ENCODE measurements at places on chromosomes 3 and 15.

- peak; percentile 32 for DNase-seq
Measured at GRCh38 chr3:31534065-31534425, 1.3 kb downstream of the STT3B start.

GRCh38 chr15:79283252-79284048, 928 bp downstream of the ANKRD34C start:
- peak; percentile 24 for DNase-seq

DNA sequence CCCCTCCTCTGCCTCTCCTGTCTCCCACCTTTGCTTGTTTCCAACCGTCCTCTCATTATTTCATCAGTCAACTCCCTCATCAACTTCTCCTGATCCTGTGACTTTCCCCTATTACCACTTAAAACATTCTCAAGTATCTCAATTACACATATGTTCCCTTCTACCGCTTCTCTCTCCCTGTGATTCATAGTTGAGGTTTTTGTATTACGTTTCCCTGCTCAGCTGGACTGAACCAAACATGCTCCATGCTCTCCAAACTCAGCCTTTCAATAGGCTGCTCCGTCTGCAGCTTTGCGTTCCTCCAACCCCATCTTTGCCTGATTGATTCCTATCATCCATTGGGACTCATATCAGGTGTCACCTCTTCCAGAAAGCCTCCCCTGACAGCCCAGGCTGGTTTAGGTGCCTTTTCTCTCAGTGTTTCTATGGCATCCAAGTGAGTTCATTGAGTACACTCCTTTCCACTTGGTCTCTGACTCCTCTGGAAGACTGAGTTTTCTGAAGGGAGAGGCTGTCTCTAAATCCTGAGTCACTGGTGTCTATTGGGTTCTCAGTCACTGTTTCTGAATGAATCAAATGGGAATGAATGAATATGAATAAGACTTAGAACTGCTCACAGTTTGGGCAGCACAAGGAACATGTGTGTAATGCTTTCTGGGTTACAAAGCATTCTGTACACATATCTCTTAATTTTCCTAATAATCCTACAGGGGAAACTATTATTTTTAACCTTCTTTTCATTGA, 56.4 kb downstream of the PLD1 start:
- DNase-seq = peak; percentile 49

GRCh38 chr15:101009176-101009575, 90.0 kb downstream of the LRRK1 start:
- no peak for DNase-seq

DNA sequence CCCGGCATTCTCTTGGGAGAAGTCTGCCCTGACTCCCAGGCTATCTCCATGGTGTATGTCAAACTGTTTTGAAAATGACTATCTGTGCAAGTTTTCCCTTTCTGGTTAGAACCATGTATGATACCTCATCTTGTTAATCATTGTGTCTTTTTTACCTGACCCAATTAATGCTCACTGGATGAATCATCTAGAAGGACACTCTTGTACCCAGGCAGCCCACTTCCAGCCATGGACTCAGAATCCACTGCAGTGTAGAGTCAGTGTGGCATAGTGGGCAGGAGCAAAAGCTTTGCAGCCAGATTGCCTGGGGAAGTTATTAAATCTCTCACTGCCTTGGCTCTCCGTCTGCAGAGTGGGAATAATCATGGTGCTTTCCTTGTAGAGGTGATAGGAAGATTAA, 1.2 kb downstream of the FAM3D start:
- DNase-seq = no peak

DNA sequence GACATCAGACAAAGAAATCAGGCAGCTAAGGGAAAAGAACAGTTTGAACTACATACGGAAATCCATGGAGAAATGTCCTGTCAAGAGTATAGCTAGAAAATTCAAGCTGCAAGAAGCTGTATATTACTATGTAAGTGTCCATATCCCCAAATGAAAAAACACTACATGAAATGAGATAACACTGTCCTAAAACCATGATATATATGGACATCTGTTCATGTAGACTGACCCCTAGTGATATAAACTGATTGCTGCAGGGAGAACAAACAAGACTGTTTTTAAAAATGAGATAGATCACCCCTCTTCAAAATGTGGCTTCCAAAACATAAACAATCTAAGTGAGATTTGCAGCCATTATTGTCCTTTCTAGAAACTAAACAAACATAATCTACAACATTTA, 985.6 kb downstream of the EPHA3 start:
- peak; percentile 20 for DNase-seq

GRCh38 chr3:11662392-11662990, 18.8 kb upstream of the VGLL4 start:
- DNase-seq = peak; percentile 27

DNA sequence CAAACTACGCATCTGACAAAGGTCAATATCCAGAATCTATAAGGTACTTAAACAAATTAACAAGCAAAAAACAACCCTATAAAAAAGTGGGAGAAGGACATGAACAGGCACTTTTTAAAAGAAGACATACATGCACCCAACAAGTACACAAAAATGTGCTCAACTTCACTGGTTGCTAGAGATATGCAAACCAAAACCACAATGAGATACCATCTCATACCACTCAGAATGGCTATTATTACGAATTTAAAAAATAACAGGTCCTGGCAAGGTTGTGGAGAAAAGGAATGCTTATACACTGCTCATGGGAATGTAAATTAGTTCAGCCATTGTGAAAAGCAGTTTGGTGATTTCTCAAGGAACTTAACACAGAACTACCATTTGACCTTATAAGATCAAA, 175.6 kb upstream of the MLF1 start:
- no peak for DNase-seq

- no peak for DNase-seq
Measured at GRCh38 chr3:184806567-184807271, 5.2 kb upstream of the VPS8 start.

GRCh38 chr3:186421946-186422345, 59.9 kb upstream of the DGKG start:
- no peak for DNase-seq

DNA sequence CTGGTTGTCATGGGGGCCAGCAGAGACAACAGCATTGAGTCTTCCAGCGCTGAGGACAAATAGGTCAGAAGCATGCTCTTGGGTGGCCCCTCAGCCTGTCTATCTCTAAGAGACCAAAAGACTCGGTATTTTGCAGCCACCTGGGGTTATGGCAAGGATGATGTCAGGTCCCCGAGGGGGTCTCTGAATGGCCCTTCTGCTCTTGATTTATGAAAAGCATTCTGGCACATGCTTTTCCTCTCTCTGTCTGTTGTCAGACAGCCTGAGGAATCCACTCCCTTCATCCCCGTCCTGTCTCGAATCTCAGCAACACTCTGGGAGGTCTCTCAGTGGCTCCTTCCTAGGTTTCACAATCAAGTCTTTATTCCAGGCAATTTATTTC, 156.6 kb upstream of the RGMA start:
- peak; percentile 8 for DNase-seq

DNA sequence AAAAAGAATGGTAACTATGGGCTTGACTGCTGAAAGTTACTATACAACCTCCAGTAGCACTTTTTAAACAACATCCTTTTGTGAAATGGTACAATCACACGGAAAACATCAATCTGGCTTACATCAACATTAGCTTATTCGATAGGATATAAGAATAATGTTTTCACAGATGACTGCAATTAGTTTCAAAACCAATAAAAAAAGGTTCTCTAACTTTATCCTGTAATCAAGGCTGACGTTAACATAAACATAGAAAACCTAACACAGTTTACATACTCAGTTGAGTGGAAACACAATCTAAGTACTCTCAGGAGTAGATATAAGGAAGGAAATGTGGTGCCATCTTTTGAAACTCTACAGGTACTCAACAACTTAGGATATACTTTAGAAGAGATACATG, 102.2 kb downstream of the DLG1 start:
- no peak for DNase-seq

- DNase-seq = no peak
Measured at GRCh38 chr3:50341537-50341936, 901 bp upstream of the RASSF1 start.

DNA sequence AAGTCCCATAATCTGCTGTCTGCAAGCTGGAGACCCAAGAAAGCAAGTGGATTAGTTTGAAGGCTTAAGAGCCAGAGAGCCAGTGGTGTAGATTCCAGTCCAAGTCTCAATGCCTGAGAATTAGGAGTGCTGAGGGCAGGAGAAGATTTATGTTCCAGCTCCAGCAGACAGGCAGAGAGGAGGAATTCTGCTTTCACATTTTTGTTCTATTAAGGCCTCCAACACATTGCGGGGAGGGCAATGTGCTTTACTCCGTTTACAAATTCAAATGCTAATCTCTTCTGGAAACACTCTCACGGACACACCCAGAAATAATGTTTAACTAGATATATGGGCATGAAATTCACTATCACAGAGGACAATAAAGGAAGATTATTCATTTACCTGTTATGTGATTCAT, 54.0 kb downstream of the DPH6 start:
- DNase-seq = peak; percentile 49

GRCh38 chr3:120688121-120688520, 6.1 kb upstream of the HGD start:
- no peak for DNase-seq

- DNase-seq = no peak
Measured at GRCh38 chr3:172303181-172303580, 145.1 kb downstream of the GHSR start.

- no peak for DNase-seq
Measured at GRCh38 chr3:140552403-140552802, 125.5 kb upstream of the TRIM42 start.

DNA sequence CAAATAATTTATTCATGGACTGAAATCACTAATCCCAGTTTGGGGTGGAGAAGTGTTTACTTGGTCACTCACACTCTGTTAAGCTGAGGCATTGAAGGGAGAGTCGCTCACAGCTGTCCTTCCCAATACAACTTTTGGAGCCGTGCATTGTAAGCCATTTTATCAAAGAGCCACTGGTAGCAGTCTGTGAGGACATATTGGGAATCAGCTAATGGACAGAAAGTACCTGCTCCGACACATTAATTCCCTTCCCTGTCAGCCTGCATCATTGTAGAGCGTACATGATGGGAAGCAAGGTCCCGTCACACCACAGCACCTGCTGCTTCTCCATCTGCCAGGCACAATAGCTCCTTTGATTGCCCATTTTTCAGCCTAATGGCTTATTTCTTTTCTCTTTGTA, 643.2 kb downstream of the SQOR start:
- DNase-seq = peak; percentile 96

DNA sequence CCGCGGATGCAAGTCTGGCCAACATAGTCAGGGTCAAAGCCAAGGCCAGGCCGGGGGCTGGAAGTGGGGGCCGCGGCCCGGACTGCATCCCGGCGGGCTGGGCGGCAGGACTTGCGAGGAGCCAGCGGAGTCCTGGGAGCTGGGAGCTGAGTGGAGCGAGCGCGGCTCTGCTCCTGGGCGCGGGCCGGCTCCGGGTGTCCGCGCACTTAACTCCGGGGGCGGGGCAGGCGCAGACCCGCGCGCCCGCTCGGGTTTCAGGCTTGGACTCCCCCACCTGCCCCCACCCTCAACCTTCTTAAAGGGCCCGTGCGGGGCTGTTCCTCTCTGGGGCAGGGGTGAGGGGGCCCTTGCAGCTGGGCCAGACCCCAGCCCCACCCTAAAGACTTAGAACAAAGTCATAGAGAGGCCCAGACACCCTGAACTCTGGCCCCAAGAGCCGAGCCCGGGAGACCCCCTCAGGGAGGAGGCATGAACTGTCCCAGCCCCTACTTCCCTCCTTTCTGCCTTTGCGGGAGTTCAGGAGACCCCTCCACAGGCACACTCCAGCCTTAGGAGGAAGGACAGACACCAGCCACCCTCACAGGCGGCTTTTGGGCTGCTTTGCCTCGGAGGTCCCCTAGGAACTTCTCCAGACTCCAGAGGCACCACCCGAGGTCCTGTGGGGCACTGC, at the start of gene CSPG4:
Gene CSPG4, minus strand, starts transcription at position 181 of the 670 bp plus-strand sequence. Its CDS starts 93 bp downstream, at position 88.
- peak; percentile 33 for DNase-seq

- peak; percentile 8 for DNase-seq
Measured at GRCh38 chr3:138686771-138687221, 78.2 kb downstream of the FAIM start.

GRCh38 chr3:106261915-106262683, 393.3 kb upstream of the CBLB start:
- no peak for DNase-seq

DNA sequence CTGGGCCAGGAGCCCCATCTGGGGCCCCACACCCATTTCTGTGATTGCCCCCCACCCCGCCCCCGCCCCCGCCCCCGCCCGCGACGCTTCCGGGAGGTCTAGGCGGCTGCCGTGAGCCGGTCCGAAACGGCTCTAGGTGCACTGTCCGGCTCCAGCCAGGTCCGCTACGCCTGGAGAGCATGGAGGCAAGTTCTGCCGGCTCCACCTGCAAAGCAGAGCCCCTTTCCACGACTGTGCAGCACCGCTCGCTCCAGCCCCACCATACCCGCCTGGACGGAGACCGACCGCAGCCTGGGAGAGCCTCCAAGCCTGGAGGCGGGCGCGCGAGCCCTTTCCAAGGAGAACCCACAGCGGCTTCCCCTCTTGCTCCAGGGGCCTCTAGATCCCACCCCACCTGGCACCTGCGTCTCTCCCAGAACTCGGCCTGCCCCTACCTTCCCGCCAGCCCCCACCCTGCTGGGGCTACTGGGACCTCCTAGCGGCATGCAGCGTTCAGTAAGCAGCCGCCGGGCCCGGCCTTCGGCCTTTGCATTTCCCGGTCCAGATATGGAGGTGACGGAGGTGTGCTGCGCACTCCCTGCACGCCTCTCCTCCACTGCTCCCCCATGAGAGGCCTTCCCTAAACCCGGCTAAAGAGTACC, 66.2 kb downstream of the KLF13 start:
- peak; percentile 64 for DNase-seq

GRCh38 chr15:89824607-89824867, 9.9 kb upstream of the ANPEP start:
- no peak for DNase-seq

DNA sequence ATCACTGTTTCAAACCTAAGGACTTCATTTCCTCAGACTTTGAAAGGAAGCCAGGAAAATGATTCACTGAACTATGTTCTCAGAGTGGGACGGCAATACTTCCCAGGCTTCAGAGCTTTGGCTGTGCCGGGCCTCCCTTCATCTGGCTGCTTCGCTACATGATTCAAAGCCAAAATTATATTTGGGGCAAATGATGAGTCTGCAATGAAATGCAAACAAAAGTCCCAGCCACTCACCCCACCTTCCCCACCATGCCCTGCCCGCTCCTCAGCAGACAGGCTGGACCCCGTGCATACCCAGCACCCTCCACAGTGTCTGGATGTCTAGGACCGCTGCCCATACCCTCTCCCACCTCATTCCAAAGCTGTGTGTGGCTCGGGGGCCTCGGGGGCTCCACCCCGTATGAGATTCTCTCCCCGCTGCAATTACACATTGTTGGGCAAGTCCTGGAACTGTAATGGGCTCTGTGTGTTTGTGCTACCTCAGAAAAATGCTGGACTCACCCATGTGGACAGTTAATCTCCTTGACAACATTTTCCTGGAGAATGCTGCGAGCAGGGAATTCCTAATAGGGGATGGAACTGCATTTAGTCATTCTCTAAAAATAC, 32.2 kb downstream of the ATP10A start:
- no peak for DNase-seq

DNA sequence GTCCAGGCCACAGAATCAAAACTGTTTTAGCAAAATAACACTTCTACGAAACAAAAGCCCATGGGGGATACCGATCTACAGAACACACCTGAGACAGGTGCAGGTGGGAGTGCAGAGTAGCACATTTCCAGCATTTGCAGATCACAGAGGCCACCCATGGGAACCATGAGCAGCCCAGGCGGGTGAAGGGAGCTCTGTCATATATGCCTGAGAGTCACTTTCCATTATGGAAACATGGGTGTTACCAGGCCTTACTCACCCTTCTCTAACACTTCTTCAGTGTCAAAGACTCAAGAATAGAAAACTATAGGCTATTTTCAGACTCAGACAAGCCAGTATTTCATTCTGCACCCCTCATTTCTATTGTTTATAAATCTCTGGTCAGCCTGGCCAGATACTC, 3.5 kb downstream of the PLA1A start:
- DNase-seq = no peak

GRCh38 chr15:76864586-76864985, 40.6 kb downstream of the SCAPER start:
- no peak for DNase-seq
